ENCODE measurements at places on chromosomes 4 and X.

- DNase-seq, result no peak
Measured at GRCh38 chr4:7621252-7622035, 186.7 kb upstream of the PSAPL1 start.

DNA sequence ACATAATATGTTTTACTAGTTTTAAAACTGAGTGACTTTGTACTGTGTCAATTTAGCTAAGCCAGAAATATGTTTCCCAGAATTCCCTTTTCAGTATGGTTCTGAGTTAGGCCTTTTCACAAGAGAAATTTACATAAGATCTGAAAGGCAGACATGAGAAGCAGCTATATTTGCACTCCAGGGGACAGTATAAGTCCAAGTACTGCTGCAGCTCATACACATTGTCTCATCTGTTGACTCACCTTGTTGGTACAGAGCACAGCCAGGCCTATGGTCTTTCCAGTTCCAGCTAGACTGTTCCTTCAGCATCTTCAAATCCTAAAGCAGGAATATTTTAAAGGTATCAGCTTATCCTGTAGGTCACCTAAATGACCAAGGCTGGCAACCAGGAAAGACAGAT, 53.5 kb downstream of the BMP3 start:
- DNase-seq, result no peak

- DNase-seq, result no peak
Measured at GRCh38 chrX:1351981-1352714, 15.6 kb downstream of the IL3RA start.

- no peak for DNase-seq
Measured at GRCh38 chr4:35461931-35462659, 782.2 kb downstream of the ARAP2 start.

DNA sequence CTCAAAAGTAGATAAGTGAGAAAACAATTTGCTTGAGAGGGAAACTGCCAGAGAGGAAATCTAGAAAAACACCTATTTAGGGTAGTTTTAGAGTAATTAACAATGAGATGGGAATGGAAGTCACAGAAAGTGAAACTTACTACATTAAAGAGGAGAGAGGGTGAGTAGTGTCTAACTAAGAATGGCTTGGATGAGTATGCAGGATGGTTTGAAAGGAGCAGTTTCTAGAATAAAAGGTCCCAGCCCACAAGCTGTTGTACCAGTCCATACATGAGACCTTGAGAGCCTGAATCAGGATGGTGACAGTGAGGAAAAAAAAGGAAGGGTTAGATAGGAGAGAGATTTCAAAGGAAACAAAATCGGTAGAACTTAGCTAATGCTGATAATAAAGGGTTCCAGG, 1.3 kb downstream of the GAR1 start:
- no peak for DNase-seq

- no peak for DNase-seq
Measured at GRCh38 chr4:69800599-69800998, 40.2 kb upstream of the SULT1B1 start.

- DNase-seq, result no peak
Measured at GRCh38 chr4:3331511-3332394, 38.9 kb downstream of the RGS12 start.

DNA sequence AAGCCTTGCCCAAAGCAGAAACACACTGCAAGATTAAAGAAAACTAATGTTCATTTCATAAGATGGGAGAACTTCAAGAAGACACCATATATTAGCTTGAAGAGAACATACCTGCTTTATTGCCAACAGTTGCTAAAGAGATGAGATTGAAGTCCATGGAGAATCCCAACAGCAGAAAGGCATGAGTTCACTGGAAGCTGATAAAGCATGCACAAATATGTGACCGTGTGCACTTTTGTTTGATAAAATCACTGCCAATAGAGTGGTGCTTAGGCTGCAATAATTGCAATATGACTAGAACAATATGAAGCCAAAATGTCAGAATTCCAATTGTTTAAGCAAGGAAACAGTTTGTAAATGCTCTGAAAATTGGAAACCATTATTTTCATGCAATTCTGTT, 125.9 kb upstream of the PPARGC1A start:
- DNase-seq, result no peak

DNA sequence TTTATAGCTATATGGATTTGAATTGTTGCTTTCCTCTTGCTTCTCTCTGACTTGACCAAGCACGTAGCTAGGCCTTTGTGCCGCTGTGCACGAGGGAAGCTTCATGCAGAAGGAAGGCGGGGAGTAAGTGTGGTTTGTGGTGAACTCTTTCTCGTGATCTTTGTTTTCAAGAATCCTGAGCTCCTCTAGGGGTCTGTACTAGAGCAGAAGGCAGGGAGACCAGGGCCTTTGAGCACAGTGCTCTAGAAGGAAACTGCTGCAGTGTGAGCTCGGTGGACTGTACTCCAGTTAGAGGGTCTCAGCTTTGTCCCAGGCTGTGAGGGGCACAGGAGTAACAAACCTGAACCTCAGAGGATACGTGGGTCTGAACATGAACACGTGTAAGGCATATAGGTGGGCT, 49.0 kb downstream of the AGA start:
- DNase-seq, result peak; percentile 62

DNA sequence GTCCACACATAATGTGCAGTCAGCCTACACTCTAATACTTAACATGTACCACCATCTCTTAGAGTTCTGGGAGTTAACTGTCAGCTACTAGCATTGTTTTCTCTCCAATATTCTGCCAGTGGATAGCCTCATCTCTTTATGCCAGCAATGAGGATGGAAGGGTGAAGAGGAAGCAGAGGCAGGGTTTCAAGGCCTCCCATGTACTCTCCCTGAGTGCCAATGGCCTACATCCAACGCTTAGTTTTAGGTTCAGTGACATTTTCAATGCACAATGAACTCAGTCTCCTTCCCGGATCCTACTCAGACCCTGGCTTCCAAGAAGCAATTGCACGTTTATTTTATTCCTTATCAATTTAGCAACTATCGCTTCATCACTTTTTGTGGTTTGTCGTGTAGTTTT, 686.1 kb downstream of the DMD start:
- DNase-seq, result no peak

GRCh38 chrX:153926552-153926857, 441 bp upstream of the ARHGAP4 start:
- no peak for DNase-seq

DNA sequence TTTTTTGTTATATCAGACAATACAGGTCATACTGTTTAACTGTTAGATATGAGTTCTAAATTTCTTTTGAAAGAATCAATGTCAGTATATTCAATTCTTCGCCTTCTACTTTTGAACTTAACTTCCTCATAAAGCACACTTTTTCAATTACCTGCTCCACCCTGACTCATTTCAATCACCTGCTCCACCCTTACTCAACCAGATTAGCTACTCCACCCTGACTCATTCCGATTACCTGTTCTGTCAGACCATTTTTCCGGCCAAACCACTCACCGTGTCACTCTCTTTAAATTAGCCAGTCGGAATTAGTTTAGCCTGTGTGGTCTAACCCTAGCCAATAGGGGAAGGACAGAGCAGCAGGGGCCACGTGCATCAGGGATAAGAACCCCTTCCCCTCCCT, 751.8 kb upstream of the POU3F4 start:
- no peak for DNase-seq

- no peak for DNase-seq
Measured at GRCh38 chr4:75056277-75056676, 123.4 kb downstream of the PARM1 start.

DNA sequence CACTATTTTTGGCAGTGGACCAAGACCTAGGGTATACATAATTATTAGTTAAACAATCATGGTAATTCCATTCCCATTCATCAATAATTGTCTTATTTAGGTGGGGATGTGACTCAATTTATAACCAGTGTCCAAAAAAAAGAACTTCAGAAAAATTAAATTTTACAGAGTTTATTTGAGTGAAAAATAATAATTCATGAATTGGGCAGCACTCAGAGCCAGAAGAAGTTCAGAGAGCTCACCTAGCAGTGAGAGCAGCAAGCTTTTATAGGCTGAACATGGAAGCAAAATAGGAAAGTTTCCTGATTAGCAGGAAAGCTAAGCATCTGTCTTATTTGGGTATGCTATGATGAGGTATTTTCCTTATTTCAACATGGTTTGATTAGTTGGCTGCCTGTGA, 500.8 kb downstream of the PCDH7 start:
- DNase-seq, result no peak

- DNase-seq, result no peak
Measured at GRCh38 chrX:65195621-65196020, 219.4 kb upstream of the ZC4H2 start.

DNA sequence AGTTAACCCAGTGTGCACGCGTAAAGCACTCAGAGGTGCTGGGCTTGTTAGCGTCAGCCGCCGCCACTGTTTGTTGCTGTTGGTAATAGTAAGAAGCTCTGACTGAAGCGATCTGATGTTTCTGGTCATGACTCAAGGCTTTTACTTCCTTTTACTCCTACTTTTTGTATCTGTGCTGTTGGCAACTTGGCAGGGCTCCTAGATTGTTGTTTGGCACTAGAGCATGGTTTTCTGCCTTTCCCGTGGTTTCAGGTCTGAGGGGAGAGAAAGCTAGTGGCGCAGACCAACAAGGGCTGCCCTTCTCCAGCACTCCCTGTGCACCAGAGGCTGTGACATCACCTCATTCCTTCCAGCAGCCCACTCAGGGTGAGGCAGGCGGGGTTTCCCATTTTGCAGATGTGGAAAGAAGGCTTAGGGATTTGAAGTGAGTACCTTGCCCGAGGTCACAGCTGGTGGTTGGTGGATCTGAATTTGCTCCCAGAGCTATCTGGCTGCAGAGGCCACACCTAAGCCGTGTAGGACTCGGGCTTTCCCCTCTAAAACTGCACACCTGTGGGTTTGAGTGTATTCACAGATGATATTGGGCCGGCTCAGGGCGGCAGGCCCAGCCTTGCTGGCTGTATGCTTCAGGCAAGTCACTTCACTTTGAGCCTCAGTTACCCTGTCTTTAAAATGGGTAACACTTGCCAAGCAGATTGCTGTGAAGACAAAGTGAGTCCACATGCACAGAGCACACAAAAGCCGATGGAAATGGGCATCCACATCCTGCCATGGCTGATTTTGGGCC, 51.2 kb upstream of the TADA2B start:
- DNase-seq, result no peak

DNA sequence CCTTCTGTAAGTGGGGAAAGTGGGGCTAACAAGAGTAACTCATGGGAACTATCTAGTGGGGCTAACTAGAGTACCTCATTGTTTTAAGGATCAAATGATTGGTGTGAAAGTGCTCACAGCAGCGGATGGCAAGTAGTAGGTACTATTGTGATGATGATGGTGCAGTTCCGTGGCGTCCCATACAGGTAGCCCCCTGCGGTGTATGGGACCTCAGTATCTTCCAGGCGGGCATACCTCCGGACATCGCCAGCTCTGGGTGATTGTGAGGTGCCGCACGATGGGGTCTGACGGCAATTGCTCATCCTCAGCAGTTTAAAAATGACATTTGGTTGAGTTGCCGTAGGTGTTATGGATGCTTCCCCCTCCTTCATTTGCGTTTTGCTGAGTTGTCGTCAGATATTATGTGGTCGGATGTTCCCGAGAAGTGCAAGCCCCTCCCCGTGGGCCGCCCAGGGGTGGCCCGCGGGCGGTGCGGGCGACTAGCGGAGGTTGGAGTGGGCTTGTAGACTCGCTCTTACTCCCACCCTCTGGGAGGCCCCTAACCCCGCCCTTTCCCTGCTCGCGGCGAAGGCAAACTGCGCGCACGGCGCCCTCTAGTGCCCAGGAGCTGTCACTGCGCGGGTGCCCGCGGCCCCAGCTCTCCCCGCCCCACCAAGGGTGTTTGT, 18.3 kb upstream of the GPR101 start:
- peak; percentile 72 for DNase-seq

DNA sequence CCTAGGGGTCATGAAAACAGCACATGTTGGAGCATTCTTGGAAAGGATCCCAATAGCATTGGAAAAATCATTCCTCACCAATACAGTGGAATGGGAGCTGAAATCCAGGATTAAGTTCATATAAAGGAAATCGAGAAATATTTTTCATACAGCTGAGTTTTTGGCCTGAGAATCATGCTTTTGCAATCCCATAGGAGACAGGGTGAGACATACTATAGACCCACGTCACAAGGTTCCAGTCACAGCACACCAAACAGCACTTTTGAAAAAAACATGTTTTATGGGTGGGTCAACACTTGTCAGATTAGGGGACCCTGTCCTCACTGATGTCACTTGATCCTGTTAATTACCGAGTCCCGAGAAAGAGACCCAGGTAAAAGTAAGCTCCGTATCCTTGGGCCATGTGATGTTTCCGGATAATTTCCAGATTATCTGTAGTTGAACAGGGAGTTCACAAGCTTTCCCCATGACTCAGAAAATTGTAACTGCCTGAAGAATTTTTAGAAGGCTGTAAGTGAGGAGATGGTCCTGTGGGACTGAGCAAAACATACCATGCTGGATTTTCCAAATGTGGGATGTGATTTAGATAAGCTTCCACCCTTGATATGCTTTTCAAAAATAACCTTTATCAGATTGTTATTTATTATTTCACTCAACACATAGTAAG, 80.9 kb upstream of the TLR3 start:
- DNase-seq, result no peak

GRCh38 chr4:37430718-37431416, 186.3 kb downstream of the NWD2 start:
- DNase-seq, result no peak

DNA sequence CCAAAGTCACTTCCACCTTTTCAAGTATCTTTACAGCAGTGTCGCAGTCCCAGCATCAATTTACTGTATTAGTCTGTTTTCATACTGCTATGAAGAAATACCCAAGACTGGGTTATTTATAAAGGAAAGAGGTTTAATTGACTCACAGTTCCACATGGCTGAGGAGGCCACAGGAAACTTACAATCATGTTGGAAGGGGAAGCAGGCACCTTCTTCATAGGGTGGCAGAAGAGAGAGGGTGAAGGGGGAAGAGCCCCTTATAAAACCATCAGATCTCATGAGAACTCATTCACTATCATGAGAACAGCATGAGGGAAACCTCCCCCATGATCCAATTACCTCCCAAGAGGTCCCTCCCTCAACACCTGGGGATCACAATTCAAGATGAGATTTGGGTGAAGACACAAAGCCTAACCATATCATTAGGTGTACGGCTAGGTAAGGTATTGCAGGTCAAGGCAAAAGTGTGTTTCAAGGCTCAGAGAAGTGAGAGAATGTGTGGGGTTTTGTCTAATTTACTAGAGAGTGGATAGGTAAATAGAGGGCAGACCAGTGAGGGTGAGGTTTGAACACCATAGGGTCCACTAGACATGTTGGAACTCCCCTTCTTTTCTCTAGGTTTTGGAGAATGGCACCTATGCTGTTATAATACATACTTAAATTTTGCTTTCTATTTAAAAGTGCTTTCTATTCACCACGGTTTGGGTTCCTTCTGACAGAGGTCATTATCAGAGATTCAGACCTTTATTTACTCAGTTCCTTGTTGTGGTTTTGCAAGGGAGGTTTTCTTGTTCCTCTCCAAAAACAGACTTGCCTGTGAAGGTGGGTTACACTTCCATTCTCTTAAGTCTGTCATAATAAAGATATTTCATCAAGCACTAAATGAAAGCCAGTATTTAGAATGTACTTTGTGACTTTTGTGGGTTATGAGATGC, 186.6 kb downstream of the CPEB2 start:
- DNase-seq, result no peak

- no peak for DNase-seq
Measured at GRCh38 chr4:93659629-93660028, 168.9 kb upstream of the ATOH1 start.

- no peak for DNase-seq
Measured at GRCh38 chr4:124481123-124481522, 231.4 kb downstream of the ANKRD50 start.

All from T-cell (primary cell).